Cortex of kidney (tissue), 1 donor: ENCODE measurements at places on chromosomes 5 and 9.

DNA sequence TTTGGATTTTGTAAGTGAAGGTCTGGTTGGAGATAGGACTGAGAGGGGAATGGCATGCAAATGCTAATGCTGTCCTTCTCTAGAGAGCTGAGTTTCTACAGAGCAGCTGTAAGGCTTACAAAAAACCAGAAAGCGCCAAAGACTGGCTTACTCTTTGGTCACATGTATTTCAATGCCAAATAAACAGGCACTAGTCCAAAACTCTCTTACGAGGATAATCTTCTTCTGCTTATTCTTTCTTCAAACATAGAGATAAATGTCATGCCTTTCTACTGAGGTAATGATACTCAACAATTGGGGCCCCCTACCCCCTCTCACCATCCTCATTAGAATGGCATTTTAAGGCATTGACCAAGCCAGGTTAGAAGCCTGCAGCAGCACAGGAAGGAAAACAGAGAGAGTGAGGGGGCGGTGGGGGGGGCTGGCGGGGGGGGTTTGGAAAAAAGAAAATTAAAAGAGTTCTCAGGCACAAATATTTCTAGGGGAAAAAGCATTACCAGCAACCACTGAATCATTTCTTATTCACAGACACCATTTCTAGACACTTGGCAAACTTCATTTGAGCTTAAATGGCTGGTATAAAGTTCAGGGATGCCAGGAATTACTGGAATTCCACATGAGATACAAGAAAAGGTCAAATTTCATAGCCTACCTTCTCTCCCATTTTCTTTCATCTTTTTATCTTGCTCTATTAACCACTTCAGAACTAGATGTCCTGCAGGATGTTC lies 34.0 kb downstream of the PUM3 start:
- no peak for DNase-seq

DNA sequence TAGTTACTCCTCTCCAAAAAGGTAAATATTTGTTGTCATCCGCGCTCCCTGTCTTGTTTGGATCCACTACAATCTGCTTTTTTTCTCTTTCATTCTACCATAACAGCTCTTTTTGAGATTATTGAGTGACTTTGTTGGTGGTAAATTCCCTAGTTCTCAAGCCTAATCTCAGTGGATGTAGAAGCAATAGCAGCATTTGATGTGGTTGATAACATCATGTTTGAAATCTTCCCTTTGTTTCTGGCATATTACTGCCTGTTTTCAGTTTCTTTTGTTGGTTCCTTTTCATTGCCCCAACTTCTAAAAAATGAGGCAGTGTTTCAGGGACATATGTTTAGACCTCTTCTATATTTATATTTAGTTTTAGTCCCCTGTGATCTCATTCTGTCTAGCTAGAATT lies 8.9 kb downstream of the CDC42SE2 start:
- DNase-seq: no peak

DNA sequence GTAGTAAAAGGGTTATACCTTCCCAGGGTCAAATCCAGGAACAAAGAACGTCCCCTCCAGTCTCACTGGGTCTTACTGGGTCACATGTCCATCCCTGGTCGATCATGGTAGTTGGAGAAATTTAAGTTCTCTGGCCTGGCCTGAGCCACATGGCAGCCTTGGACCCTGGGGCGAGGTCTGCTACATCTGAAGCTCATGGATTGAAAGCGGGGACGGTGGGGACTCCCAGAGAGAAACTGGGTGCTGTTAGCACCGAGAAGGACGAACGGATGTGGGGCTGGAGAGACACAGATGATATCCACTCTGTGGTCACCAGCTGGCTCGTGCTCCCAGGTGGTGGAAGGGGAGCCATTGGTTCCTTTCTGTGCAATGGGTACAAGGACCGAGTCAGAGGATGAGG lies 46.9 kb downstream of the TSPAN17 start:
- DNase-seq: no peak

- DNase-seq: no peak
Measured at GRCh38 chr9:77595426-77596095, 52.6 kb downstream of the GNA14 start.

DNA sequence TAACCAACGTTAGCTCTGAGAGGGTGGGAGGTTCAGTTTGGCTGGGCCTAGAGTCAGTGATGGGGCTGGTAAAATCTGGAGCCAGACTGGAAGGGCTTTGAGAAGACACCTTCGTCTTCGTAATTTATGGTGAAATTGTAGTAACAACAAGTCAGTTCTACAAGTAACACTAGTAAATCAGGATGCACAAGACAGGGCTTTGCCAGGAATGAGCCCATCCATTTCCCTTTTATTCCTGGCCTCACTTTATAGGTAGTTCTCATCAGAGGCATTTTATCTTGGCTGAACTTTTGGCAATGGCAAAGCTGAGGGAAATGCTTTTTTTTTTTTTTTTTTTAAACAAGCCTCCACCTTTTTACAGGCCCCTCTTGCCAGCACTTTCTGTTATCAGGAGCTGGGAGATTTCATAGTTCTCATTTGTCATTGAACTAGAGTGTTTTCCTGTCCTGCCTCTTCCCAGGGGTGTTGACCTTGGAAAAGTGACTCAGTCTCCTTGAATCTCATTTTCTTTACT lies 110.5 kb upstream of the KLF4 start:
- no peak for DNase-seq

- DNase-seq: no peak
Measured at GRCh38 chr5:35202319-35203111, 27.8 kb downstream of the PRLR start.

- DNase-seq: no peak
Measured at GRCh38 chr5:171595401-171595800, 176.0 kb downstream of the FGF18 start.

DNA sequence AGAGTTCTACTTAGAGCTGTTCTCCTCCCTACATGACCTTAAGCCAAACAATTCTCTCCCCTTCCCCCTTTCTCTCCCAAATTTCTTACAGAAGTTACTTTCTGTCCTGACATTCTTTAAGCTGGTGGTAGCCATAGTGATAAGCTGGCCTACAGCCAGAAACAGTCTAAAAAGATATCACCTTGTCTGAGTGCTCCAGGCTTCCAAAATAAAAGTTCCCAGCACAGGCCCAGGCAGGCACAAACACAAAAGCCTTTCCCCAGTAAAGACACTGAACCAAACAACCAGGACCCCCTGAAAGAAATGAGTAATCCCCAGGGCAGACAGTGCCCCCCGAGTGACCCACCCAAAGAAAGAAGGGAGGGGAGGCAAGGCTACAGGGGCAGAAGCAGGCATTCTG lies 19.2 kb downstream of the SIL1 start:
- DNase-seq: no peak

DNA sequence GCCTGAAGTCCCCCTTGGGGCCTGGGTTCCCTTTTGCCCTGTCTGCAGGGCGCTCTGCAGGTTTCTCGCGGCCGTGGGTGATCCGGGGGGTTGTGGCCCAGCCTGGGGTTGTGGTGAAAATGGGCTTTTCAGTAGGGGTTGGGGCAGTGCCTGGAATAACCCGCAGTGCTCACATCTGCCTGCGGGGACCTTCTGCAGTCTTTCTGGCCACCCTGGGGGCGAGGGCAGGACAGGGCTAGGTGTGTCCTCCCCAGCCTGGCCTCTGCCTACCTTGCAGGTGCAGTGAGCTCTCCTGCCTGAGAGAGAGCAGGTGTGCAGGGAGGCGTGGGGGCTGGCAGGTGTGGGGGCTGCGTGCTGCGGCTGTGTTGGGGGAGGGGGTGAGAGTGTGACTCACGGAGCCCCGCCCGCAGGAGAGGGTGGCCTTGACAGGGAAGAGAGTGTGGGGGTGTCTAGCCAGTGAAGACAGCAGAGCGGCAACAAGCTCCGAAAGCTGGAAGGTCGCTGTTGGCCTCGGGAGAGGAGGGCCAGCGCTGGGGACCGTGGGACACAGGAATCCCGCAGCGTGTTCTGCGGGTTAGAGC lies 131.4 kb downstream of the MRPL36 start:
- DNase-seq: no peak

- DNase-seq: no peak
Measured at GRCh38 chr9:69542942-69543704, 129.0 kb downstream of the APBA1 start.

- no peak for DNase-seq
Measured at GRCh38 chr9:76905791-76906646, at the start of gene PRUNE2. Gene PRUNE2 (minus strand): TSS chr9:76906114. CDS start chr9:76905963, 151 bp downstream.

DNA sequence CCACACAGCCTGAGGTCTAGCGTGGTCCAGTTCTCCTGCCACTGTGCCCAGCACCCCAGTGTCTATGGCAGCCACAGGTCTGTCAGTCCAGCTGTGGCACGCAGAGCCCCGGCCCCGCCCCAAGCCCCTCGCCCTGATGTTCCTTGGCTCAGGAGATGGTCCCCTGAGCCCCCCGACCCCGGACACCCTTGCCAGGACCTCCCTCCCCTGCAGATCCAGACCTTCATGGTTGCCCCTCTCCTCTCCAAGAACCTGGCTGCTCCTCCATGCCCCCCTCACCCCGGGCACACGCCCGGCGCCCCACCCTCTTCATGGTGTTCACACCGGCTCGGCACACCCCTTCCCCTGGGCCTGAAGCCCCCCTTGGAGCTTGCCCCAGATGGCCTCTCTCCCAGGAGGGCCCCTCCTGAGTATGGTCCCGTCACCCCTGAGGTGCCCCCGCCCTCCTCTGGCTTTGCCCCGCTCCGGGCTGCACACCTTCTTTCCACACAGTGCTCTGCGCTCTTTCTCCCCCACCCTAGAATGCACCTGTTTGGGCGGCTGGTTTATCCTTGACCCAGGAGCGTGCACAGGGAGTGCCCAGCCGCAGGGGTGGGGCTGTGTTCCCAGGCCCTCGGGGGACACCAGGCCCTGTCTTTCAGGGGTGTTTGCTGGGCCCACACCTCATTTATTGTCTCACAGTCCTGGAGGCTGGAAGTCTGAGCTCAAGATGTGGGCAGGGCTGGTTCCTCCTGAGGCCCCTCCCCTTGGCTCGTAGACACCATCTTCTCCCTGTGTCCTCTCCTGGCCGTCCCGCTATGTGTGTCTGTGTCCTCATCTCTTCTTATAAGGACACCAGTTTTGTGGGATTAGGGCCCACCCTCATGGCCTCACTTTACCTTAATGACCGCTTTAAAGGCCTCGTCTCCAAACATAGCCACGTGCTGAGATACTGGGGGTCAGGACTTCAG lies 37.6 kb downstream of the KCNT1 start:
- no peak for DNase-seq

- no peak for DNase-seq
Measured at GRCh38 chr5:82252744-82253143, 25.4 kb downstream of the RPS23 start.

DNA sequence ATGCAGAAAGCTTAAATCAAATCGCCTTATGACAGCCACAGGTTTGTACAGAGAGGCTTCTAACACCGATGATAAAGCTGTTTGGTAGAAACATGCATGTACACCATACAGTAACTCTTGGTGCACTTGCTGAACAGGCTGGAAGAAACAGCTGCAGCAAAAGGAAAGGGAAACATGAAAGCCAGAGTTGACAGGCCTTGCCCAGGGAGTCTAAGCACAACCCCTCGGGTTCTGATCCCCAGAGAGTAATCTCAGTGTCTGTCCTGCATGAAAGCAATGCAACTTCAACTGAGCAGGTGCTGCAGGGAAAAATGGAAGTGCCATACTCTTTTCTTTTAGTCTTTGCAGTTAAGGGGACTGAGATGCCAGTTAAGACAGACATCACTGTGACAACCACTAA lies 419.9 kb downstream of the BNC2 start:
- DNase-seq: no peak

GRCh38 chr5:28208356-28208755 lies 1170.0 kb upstream of the CDH9 start:
- no peak for DNase-seq

- no peak for DNase-seq
Measured at GRCh38 chr9:110282018-110282738, 25.9 kb upstream of the TXN start.

GRCh38 chr9:132135456-132135855 lies 26.4 kb upstream of the NTNG2 start:
- no peak for DNase-seq

DNA sequence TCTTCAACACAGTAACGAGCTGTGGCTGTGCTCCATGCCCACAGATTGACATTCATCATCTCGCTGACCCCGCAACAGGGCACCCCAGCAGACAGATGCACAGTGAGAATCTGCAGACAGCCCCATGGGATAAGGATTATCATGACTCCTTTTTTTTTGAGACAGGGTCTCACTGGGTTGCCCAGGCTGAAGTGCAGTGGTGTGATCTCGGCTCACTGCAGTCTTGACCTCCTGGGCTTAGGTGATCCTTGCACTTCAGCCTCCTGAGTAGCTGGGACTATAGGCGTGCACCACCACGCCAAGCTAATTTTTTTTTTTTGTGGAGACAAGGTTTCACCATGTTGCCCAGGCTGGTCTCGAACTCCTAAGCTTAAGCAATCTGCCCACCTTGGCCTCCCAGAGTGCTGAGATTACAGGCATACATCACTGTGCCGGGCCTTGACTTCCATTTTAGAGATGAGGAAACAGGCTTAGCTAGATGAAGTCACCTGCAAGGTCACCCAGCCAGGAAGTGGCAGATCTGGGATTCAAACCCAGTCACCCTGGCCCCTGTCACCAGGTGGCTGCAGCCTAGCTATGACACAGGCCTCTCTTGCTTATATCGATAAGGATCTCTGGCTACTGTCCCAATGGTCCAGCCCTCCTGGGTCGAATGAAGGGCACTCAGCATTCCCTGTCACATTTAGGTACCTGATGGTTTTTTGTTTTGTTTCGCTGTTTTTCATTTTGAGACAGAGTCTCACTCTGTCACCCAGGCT lies 5.1 kb downstream of the AIF1L start:
- DNase-seq: no peak

DNA sequence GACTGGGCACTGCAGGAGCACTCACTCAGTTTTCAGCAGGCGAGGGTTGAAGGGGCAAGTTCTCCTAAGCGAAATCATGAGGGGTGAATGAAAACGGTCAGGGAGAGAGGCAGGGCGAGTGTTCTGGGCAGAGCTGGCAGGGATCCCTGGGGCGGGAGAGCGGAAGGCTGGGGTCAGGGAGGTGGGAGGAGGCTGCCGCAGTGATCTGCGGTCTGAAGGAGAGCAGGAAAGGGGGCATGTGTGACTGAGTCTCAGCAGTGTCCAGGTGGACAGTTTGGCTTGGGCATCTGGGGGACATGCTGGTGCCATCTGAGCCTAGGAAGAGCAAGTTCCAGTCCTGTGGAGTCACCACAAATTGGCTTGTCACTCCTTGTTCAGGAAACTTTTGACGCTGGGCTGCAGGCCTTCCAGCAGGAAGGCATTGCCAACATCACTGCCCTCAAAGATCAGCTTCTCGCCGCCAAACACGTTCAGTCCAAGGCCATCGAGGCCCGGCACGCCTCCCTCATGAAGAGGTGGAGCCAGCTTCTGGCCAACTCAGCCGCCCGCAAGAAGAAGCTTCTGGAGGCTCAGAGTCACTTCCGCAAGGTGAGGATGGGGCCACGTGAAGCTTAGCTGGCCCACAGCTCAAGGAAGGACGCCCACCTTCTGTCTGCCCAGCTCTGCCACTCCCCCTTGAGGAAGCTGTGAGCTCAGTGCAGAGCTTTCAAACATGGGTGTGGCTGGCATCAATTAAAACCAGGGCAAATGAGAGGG lies 31.1 kb downstream of the DYNC2I2 start:
- no peak for DNase-seq
